ENCODE measurements at places on chromosomes 3 and 15.

DNA sequence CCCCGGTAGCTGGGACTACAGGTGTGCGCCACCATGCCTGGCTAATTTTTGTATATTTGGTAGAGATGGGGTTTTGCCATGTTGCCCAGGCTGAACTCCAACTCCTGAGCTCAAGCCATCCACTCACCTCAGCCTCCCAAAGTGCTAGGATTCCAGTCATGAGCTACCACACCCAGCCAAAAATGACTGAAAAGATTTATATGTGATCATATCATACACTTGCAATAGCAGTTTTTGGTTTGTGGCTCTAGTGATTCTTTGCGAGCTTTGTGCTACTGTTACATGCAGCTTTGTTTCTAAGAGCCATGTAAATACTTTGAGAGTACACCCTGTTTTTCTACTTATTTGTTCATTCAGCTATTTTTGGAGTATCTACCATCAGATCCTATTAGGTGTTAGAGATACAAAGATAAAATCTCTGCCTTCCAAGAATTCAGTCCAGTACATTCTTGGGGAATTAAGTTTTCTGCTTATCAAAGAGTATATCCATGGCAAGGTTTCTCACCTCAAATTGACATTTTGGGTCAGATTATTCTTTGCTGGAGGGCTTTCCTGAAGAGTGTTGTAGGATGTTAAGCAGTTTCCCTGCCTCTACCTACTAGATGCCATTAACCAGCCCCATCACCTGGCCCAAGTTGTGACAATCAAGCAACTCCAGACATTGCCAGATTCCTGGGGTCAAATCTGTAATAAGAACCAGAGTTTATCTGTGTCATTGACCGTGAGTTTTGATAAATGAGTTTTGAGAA, 15.0 kb downstream of the SNAP23 start:
- DNase-seq, result no peak
- H3K36me3 ChIP-seq, result no peaks in the 10 kb centered on the region
- peak overlapping the region; percentile 28 for H3K27ac ChIP-seq
- no peak overlapping the region for H3K4me3 ChIP-seq
- no peaks in the 10 kb centered on the region for H3K27me3 ChIP-seq

DNA sequence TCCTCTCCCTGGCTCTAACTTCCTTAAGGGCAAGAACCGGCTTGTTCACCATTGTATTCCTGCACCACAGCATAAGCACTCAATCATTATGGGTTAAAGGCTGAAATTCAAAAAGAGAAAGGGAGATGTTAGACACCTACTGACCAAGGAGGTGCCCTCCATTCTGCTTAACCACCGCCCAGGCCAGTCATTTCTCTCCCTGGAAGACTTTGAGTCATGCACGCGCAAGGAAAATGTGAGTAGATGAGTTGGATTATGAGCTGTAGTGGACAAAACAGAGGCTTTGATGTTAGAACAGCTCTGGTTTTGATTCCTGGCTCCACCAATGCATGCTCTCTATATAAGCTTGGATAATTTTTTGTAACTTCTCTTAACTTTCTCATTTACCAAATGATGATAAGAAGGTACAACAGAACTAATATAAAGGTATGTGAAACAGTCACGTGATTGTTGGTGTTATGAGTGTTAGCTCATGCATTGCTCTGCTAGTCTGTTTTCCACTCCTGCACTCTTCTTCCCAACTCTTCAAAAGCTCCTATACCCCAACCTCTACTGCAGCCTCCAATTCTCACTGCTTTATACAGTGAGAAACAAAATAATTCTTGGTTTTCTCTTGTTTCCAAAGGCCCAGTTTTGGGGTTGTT, 148.4 kb upstream of the ATP11B start:
- no peak for DNase-seq
- H3K4me1 ChIP-seq, result no peaks in the 10 kb centered on the region
- H3K27ac ChIP-seq, result no peak overlapping the region
- no peaks in the 10 kb centered on the region for H3K36me3 ChIP-seq

DNA sequence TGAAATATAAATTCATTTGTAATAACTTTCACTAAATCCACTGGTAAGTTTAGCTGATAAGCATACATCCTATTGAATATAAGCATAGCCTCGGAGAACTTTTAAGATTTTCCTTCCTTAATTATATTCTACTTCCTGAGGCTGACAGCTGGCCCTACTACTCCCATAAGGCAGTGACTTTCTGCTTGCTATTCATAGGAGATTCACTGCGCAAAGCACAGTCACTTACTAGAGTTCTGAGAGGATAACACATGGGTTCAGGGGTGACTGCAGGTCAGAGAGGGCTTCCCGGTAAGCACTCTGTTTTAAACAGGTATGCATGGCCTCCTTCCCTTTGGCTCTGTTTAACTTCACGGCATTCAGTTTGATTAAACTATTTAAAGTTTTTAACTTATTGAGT, 75.8 kb downstream of the FAIM start:
- DNase-seq, result no peak
- H3K27me3 ChIP-seq, result no peaks in the 10 kb centered on the region
- no peaks in the 10 kb centered on the region for H3K4me1 ChIP-seq
- no peak overlapping the region for H3K27ac ChIP-seq

DNA sequence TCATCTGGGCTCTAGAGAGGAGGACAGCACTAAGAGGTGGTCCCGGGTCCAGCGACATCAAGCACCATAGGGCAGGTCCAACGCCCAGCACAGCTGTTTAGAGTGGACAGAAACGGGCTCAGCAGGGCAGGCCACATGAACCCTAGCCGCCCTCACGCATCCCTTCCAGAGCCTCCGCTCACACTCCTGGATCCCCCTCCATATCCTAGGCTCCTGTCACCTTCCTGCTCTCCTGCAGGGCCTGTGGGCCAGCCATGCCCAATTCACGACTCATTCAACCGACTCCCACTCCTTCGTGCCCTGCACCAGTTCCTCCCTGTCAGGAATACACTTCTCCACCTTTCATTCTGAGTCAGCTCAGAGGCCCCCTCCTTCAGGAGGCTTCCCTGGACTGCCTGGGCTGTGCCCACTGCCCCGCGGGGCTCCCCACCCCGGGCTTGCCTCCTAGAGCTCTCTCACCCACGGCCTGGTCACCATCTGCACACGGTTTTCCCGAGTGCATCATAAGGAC, 90.2 kb downstream of the LINGO1 start:
- no peaks in the 10 kb centered on the region for H3K4me1 ChIP-seq
- no peak overlapping the region for H3K27ac ChIP-seq
- no peaks in the 10 kb centered on the region for H3K27me3 ChIP-seq
- no peaks in the 10 kb centered on the region for H3K36me3 ChIP-seq

DNA sequence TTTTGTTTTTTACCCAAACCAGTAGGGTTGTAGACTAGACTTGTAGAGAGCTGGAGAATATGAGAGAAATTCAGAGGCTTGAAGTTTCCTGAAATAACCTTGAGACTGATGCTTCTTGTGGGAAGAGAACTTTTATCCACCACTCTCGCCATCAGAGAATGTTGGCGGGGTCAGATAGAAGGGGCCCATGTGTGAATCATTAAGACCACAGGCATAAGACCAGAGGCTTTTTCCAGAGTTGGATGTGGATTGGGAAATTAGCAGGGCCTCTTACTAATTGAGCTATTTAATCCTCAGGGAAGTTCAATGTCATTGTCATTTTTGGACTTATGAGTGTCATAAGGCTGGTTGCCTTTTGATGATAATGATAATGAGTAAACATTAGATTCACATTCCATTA, 246.9 kb upstream of the THRB start:
- no peak for DNase-seq
- no peak overlapping the region for H3K4me3 ChIP-seq
- H3K27me3 ChIP-seq, result no peaks in the 10 kb centered on the region
- no peak overlapping the region for H3K27ac ChIP-seq

- peak; percentile 96 for DNase-seq
- peak within 1 kb of the TSS; percentile 98 for H3K4me3 ChIP-seq
- peak within 1 kb of the TSS; percentile 80 for H3K27ac ChIP-seq
Observed at GRCh38 chr15:63041974-63042876, at the start of gene TPM1. TPM1 (plus strand) TSS chr15:63042747; CDS start chr15:63042830, 83 bp downstream.

DNA sequence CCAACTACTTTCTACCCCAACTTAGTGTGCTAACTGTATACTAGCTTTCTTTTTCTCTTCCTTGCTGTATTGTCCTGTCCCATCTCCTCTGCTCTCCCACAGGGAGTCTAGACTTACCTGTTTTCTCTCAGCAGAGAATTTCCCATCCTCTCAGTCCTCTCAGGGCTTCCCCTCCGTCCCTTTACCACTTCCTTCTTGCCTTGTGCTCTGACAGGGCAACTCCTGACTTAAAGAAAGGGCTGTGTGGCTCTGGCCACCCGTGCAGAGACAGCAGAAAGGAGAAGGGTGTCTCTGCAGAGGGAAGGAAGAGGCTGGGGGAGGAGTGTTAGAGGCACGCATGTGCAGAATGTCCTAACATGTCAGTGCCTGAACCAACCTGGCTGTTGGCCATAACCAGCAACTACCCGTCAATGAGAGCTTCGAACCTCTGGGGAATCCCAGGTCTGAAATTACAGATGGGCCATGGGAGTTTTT, at the start of gene GCSAM:
Gene GCSAM (minus strand): TSS at position 274 of the 474 bp plus-strand sequence. CDS start 128 bp downstream, at position 146.
- H3K27ac ChIP-seq, result no peak within 1 kb of the TSS
- H3K36me3 ChIP-seq, result peaks cover 4% of the 10 kb centered on the region
- no peak within 1 kb of the TSS for H3K4me3 ChIP-seq
- no peaks in the 10 kb centered on the region for H3K27me3 ChIP-seq
- no peak for DNase-seq
- H3K4me1 ChIP-seq, result no peaks in the 10 kb centered on the region

DNA sequence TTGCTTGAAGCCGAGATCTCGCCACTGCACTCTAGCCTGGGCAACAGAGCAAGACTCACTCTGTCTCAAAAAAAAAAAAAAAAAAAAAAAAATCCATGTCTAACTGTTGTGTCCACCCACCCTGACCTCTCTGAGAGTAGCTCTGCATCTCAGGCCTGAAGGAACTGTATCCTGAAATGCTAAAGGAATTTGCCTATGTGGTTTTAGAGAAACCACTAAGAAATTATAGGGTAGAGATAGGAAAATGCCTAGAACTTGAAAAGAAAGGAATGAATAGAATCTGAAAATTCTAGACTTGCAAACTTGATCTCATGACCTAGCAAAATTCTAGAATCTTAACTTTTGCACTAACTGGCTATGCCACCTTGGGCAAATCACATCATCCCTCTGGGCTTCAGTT, 217.5 kb upstream of the ROPN1 start:
- no peaks in the 10 kb centered on the region for H3K4me1 ChIP-seq
- H3K27ac ChIP-seq, result no peak overlapping the region
- H3K27me3 ChIP-seq, result no peaks in the 10 kb centered on the region
- no peaks in the 10 kb centered on the region for H3K36me3 ChIP-seq
- no peak overlapping the region for H3K4me3 ChIP-seq
- no peak for DNase-seq

DNA sequence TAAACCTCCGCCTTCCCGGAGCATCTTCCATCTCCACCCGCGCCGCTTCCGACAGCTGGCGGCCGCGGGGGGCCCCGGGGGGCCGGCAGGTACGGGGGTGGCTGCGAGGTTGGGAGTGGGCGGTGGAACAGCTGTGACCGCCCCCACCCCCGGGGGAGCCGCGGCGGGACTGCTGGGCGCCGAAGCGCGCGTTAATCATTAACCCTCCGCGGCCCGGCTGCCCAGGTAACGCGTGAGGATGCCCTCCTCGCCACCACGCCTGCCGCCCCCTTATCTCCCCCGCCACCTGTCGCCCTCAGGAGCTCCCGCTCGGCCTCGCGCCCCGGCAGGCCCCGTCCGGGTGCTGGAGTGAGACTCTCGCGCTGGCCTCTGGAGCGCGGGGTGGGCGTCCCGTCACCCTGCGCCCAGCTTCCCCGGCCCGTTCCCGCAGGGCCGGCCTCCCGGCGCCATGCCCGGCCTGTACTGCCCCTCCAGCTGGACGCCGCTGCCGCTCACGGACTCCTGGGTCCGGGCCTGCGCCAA, 757 bp downstream of the VWA5B2 start:
- peak overlapping the region; percentile 60 for H3K4me3 ChIP-seq
- no peaks in the 10 kb centered on the region for H3K27me3 ChIP-seq

GRCh38 chr3:169077394-169077906, 586.1 kb downstream of the MECOM start:
- no peaks in the 10 kb centered on the region for H3K36me3 ChIP-seq
- no peaks in the 10 kb centered on the region for H3K4me1 ChIP-seq
- H3K4me3 ChIP-seq, result no peak overlapping the region

DNA sequence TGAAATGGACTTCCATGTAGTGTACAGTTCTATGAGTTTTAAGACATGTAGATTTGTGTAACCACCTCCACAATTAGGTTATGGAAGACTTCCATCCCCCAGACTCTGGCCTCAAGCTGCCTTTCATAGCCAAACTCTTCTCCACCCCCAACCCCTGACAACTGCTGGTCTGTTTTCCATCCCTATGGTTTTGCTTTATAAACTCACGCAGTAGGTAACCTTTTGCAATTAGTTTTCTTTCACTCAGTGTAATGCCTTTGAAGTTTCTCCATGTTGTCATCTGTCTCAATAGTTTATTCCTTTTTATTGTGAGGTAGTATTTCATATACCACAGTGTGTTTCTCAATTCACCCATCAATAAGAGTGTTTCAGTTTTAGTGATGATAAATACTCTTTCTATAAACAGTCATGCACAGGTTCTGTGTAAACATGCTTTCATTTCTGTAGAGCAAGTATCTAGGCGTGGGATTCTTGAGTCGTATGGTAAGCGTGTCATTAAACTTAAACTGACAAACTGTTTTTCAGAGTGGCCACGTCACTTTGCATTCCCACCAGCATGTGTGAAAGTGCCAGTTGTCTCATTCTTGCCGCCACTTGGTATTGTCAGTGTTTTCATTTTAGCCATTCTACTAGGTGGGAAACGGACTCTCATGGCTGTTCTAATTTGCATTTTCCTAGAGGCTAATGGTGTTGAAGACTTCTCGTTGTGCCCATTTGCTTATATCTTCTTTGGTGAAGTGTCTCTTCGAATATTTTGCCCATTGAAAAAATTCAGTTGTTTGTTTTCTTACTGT, 47.3 kb upstream of the ALDH1A3 start:
- H3K27me3 ChIP-seq, result no peaks in the 10 kb centered on the region
- H3K27ac ChIP-seq, result no peak overlapping the region
- DNase-seq, result no peak
- no peak overlapping the region for H3K4me3 ChIP-seq
- no peaks in the 10 kb centered on the region for H3K36me3 ChIP-seq
- no peaks in the 10 kb centered on the region for H3K4me1 ChIP-seq

DNA sequence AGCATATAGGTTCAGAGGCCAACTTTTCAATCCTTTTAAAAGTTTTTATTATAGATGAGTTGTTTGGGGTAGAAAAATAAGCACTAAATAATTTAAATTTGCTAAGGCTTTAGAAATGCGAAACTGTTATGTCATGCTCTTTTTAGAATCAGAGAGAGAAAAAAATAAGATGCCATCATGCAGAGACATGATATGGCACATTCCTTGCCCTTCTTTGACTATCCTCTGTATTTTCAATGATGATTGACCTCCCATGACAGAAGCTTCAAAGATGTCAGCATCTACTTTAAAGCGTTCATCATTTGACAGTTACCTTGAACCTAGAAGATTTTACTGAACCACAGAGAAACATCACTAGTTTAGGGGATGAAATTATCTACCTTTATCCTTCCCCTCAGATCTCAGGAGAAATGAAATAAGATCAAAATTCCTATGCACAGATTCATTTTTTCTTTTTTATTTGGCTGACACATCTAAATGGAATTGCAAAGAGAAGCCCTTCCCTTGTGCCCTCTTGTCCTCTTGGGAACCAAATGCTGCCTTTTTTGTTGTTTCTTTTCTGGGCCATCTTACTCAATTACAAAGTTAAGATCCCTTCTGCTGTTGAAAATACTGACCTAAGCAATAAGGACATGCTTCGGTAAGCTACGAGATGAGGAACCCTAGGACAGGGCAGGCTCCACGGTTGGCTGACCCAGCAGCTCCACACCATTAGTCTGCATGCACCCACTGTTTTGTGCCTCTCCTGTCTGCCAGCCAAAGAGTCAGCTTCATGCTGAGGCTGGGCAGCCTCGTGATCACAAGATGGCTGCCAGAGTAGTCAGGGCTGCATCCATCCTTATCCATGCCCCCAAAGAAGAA, 289.7 kb upstream of the TPM1 start:
- peaks cover 3% of the 10 kb centered on the region for H3K36me3 ChIP-seq
- no peaks in the 10 kb centered on the region for H3K4me1 ChIP-seq
- no peaks in the 10 kb centered on the region for H3K27me3 ChIP-seq
- DNase-seq, result peak; percentile 62
